ENCODE measurements at places on chromosomes 6 and 20.
A peak's percentile ranks its signal among the peaks of the same experiment; 100 is the strongest.

DNA sequence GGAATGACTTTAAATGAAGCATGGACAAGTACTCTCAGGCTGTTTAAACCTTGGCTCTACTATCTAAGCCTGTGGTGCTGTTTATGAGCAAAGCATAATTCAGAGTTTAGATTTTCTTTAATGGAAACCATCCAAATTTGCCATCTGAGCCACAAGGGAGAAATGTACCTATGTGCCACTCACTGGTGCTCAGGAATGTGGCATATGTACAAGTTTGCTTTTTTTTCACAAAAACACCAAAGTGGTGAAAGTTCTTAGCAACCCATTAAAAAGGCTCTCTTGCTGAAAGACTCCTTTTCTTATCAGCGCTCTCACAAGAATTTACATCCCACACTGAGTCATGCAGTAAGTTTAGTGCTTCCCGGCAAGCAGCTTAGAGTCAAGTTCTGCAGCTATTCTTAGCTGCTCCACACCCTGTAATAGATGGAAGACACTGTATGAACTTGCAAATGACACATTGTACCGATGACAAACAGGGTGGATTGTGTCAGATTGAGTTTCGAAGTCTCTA lies 57.3 kb upstream of the MLIP start:
- DNase-seq = no peak

GRCh38 chr20:22583773-22584521 lies 425 bp downstream of the FOXA2 start:
- DNase-seq = no peak

GRCh38 chr6:72422171-72422570 lies 199.7 kb upstream of the KCNQ5 start:
- no peak for DNase-seq

DNA sequence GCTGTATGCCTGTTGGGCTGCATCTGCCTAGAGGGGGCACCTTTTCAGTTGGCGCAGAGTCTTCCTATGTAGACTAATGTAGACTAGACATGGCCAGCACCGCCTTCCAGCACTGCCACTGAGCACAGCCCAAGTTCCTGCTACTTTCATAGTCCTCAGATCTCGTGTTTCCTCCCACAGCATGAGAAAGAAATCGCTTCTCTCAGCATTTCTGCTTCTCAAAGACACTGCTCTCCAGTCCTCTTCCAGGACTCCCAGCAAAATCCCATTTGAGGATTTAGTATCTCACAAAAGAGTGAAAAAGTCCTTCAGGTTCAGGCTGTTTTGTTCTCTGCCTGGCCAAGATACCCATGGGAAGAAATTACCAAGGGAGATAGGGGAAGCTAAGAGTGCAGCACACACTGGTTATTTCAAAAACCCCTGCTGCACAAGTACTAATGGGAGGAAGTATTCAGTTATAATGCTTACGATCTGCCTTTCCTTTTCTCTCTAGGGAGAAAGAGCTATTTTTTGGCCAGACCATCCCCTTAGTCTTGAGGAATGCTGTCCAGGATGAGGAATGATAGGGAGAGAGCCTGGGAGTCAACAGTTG lies 35.7 kb downstream of the OGFRL1 start:
- DNase-seq = no peak

GRCh38 chr20:35432430-35432735 lies 5.6 kb downstream of the GDF5 start:
- no peak for DNase-seq

DNA sequence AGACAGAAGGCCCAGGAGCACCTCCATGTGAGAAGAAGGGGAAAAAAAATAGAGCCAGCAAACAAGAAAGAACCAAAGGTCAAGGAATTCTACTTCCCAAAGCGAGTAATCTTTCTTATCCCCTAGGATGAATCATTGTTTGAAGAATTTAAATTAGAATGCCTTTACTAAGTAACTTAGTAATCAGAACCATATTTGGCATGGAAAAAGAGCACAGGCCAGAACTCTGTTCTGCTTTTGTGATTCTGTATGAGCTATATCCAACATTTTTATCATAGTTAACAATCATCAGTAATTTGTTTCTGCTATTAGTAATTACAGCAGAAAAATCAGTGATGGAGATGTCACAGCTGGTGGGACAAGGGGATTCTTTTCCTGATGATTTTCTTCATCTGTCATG lies 228.8 kb upstream of the FAM83B start:
- DNase-seq = no peak

GRCh38 chr6:156949376-156949775 lies 172.2 kb downstream of the ARID1B start:
- no peak for DNase-seq

GRCh38 chr6:99912657-99913056 lies 81.4 kb downstream of the MCHR2 start:
- DNase-seq = no peak

- DNase-seq = no peak
These were observed at the start of gene AFDN for GRCh38 chr6:167826896-167827582. AFDN (plus strand) TSS chr6:167826911; CDS start chr6:167827133, 222 bp downstream.

- DNase-seq = no peak
These were observed 150.9 kb upstream of the HMGN3 start for GRCh38 chr6:79385333-79385732.

DNA sequence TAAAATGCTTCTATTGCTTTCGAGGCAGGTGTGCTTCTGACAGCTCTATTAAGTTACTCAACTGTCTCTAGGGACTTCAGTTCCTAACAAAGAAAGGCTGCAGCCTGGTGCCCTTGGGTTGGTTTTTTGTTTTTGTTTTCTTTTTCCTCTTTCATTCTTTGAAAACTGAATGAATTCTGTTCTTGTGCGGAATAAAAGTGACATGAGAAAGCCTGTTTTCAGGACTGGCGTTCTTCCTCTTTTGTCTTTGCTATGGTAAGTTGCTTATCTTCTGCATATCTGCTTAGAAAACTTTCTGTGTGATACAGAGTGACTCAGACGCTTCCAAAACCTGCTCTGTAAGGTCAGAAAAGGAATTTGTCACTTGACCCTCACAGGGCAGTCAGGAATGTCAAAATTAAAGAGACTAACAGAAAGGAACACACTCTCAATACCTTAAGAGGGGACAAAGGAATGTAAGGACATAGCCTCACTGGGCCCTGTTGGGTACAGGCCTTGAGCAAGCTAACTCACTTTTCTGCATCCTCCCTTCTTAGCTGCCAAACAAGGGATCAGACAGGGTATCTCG lies 56.2 kb upstream of the NHSL1 start:
- no peak for DNase-seq

- DNase-seq = no peak
These were observed 66.7 kb downstream of the GCNT2 start for GRCh38 chr6:10587656-10588406.

DNA sequence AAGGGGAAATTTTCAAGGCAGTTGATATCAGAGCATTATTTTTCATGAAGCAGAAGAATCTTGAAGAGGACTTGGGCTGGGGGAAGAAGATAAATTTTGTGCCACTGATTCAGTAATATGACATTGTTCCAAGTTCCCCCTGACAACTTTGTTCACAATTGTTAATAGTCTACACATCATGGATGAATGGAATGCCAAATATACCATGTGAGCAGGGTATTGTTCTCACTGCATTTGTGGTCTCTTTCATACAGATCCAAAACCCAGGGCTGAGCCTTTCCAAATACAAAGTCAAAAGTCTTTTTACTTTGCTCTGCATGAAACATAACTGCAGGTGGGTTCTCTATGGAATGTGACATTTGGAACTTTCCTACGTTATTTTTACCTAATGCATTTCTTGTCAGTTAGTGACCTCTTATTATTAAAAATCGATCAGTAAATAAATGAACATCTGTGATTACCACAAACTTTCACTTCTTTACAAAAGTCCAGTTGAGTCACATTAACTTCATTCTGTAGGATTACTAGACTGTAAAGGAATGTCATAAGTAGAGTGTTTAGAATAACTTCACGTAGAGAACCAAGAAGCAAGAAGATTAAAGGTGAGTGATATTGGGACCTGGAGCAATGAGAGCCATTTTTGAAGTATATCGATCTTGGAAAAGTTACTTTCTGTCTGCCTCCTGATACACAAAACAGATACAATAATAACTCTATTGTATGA lies 100.9 kb downstream of the RCAN2 start:
- no peak for DNase-seq

DNA sequence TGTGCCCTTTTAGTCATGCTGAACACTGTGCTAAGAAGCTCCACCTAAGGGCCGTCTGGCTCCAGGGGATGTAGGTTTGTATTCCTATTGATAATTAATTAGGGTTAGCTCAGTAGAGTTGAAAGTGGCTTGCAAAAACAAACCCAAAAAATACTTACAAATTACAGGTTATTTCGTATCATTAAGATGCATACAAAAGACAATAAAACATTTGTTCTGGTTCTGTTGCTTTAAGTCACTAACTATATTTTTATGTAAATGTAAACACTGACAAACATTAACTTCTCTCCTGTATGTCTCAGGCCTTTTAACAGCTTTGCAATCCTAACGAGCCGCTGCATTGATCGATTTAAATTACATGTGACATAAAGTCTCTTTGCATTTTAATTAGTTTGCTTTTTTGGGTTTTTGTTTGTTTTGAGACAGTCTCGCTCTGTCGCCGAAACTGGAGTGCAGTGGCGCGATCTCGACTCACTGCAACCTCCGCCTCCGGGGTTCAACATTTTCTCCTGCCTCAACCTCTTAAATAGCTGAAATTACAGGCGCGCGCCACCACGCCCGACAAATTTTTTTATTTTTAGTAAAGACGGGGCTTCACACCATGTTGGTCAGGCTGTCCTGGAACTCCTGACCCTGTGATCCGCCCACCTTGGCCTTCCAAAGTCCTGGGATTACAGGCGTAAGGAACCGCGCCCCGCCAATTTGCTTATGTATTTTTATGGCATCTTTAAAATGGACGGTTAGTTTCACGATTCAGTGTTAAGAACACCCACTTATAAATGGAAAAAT lies 110.9 kb downstream of the HFE start:
- no peak for DNase-seq

DNA sequence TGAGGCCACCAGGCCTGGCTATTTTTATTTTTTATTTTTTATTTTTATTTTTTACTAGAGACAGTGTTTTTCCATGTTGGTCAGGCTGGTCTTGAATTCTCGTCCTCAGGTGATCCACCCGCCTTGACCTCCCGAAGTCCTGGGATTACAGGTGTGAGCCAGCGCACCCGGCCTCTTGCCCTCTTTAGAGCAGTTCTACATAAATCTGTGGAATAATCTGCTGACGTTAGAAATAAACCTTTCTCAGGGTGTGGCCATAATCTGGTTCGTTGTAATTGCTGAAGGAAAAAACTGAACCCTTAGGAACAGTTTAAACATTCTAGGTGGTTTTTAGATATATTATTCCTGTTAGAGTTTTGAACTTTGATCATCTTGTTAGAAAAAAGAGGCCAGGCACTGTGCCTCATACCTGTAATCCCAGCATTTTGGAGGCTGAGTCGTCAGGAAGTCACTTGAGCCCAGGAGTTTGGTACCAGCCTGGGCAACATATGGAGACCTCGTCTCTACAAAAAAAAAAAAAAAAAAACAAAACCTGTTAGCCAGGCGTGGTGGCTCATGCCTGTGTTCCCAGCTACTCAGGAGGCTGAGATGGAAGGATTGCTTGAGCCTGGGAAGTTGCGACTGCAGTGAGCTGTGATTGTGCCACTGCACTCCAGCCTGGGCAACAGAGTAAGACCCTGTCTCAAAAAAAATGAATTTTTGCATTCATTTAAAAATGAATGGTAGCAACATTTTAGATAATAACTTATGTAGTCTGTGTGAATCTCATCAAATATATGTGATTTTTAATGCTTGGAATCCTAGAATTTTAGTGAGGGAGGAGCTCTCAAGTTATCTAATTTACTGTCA lies 24.2 kb downstream of the ASXL1 start:
- DNase-seq = no peak

- DNase-seq = no peak
These were observed 120.4 kb downstream of the VEGFA start for GRCh38 chr6:43890197-43891062.

DNA sequence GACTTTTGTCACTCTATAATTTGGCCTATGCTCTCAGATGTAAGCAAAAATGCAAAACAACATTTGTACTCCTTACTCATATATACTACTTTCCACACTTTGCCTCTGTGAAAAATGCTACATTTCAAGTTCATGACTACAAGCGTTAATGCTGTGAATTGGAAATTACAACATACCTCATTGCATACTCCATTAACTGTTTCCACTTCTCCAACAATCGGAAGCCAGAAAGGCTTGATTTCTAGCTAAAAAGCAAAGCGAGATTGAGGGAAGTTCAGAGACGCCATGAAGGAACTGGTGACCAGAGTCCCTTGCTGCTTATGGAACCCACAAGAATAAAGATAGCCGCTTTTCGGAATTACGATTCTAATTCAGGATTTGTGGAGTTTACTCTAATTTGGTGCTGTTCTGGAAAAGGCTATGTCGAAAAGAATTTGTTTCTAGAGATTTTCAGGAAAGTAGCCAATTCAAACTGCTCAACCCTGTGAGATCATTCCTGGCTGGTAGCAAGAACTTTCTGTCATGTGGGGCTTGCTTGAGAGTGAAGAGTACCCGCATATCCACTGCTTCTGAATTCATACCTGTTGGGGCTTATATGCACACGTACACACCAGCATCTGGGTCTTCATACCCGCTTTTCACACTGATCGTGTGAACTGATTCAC lies 98.0 kb upstream of the CITED2 start:
- no peak for DNase-seq

- DNase-seq = no peak
These were observed 633.4 kb upstream of the EPHA7 start for GRCh38 chr6:94052749-94053148.

- DNase-seq = no peak
These were observed 6.5 kb downstream of the CEP162 start for GRCh38 chr6:84220809-84221409.

DNA sequence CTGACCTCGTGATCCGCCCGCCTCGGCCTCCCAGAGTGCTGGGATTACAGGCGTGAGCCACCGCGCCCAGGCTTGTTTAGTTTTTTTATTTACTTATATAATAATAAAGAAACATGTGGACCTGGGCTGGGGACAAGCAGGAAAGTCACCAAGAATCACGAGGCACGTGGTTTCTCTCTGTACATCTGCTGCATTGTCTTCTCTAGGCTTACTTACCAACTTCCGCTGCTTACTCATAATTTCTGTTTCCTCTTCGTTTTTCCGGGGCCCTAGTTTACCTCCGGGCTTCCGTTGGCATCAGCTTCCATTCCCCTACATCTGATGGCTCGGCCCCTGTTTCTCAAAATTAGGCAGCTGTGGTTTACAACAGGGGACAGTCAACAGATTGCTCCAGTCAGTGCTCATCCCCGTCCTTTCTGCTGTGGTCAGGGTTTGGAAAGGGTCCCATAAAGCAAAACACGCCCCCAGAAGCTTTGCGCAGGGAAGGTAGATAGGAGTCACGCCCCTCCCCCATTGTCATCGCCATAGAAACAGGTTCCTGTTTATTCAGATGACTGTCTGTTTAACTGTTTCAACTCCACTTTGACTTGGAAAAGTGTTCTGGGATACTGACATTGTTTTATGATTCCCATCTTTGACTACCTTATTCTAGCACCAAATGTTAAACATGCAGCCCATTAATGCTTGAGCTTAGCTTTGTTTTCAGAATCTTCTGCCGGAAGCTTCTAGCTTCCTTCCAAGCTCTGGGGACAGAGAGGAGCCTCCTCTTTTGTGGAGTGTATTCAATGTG lies 31.9 kb upstream of the TXLNB start:
- peak; percentile 46 for DNase-seq

Data from NCI-H2227 treated with DMSO at 0.1 percent for 48 hours (cell line).